AG09319 (cell line): ENCODE measurements at places on chromosomes 6 and 20.

DNA sequence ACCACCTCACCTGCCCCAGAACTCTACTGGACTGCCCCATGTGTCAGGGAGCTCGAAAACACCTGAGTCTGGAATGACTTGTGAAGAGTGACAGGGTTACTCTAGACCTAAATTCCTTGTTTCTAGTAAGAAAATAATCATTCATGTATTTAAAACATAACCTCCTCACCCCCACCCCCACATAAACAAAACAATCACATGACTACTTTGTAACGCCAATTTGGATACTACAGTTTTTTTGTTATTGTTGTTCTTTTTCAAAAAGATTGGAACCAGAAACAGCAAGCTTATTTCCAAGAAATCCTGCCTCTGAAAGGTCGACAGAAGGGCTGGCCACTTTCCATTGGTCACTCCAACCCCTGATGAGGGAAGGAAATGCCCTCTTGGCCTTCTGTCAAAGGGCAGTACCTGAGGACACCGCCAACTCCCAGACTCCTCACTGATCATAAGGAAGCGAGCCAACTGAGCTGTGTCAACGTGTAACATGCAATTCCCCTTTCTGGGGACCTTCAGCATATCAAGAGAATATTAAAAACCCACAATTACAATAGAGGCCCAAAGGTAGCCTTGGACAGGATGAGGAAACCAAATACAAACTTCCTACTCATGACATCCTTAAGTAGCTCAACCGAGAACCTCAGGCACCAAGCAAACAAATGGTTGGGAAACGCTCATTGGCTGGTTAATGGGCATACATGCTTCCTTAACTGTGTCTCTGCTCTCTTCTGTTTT is 2.6 kb downstream of the MCUR1 start:
- no peak for DNase-seq

DNA sequence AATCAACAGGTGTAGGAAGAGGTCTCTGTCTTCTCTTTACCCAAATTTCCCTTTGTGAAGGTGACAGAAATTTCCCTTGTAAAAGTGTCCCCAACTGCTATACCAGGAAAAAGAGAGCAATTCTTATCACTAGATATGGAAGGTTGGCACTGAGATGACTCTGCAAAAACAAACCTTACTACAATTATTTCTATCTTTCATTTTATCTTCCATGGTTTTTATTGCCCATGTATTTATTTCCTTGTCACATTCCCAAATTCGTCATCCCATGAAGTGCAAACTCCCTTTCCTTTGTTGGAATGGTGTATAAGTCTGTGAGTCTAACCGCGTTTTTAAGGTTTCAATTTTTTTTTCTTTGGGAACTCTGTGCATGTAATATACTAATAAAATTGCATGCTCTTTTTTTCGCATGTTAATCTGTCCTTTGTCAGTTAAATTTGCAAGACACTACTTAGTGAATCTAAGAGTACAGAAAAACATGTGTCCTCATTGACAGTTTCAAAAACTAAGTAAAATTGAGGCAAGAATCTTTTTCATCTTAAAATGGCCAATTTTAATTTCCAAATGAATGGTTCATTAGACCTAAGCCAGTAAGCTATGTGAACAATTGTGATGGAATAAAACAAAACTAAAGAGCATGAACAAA is 35.4 kb upstream of the HFE start:
- no peak for DNase-seq

DNA sequence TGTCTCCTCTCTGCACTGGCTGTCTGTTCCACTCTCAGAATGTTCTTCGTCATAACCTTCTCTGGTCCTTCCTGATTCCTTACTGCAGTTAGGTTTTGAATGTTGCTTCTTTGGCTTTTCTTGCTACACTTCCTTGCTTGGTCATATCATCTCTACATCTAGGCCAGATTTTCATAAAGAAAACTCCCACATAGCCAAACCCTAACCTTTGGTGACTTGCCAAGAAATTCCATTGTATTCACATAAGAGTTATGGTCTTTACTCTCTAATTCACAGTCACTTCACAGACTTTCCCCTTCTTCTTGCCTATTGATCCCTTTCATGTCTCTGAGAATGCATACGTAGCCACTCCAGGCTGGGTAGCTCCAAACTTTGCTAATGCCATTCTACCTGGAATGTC is 41.9 kb upstream of the SIM1 start:
- no peak for DNase-seq

GRCh38 chr6:13485303-13485702 is 2.1 kb downstream of the GFOD1 start:
- DNase-seq = no peak

- no peak for DNase-seq
Observed at GRCh38 chr20:59611286-59611685, 6.9 kb downstream of the PHACTR3 start.
